A172 (cell line): ENCODE measurements at places on chromosomes 11 and 22.

- DNase-seq, result peak; percentile 58
These were observed 1.2 kb downstream of the MAJIN start for GRCh38 chr11:64970731-64971151.

GRCh38 chr11:7019500-7020182 is 505 bp downstream of the ZNF214 start:
- no peak for DNase-seq

- DNase-seq, result no peak
These were observed 5.8 kb downstream of the MS4A12 start for GRCh38 chr11:60498399-60498798.

DNA sequence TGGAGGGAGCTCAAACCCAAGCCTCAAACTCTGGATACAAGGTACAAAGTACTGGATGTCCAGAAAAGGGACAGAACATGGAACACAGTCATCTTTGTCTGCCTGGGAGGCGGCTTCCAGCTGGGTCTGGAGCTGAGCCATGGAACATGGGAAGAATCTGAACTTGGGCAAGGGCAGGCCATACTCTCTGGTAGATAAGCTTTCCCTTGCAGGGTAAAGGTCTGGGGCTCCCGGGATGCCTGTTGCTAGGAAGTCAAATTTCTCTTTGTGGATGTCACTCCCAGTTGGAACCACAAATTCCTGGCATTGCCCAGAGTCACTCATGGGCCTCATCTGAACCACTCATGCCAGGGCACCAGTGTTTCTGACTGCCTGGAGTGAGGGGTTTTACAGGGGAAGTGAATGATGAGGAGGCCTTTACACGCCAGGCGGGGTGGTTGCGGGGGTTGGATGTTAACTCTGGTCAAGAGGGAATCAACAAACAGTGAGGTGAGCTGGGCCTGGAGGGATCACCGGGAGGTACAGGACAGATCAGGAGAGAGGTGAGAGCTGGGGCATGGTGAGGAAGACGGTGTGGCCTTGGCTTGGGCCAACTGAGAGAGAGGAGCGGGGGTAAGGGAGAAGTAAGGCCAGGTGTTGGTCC is 5.7 kb downstream of the FTH1 start:
- peak; percentile 81 for DNase-seq

GRCh38 chr11:62054484-62055121 is 69.2 kb upstream of the INCENP start:
- peak; percentile 66 for DNase-seq

DNA sequence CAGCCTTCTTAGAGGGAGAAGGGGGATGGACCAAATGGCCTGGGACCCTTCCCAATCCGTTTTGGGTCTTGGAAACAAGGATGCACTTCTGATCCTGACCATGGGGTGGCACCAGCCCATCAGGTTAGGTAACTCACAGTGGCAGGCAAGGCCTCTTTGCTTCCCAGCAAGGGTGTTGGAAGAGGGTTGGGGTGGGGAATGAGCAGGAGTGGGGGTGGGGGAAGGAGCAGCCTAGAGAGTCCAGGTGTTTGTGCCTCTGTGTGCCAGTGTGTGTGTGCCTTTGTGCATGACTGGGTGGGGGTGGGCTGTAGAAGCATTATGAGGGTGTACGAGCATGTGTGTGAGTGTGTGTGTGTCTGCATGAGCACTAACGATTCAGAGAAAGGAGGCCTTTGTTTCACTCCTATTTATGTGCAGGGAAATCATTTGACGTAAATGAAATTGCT is 213.1 kb downstream of the INSC start:
- DNase-seq, result no peak

GRCh38 chr11:67437082-67437808 is at the start of gene PTPRCAP:
Gene PTPRCAP, minus strand, starts transcription at chr11:67437682. Its CDS starts 63 bp downstream, at chr11:67437619.
- no peak for DNase-seq

DNA sequence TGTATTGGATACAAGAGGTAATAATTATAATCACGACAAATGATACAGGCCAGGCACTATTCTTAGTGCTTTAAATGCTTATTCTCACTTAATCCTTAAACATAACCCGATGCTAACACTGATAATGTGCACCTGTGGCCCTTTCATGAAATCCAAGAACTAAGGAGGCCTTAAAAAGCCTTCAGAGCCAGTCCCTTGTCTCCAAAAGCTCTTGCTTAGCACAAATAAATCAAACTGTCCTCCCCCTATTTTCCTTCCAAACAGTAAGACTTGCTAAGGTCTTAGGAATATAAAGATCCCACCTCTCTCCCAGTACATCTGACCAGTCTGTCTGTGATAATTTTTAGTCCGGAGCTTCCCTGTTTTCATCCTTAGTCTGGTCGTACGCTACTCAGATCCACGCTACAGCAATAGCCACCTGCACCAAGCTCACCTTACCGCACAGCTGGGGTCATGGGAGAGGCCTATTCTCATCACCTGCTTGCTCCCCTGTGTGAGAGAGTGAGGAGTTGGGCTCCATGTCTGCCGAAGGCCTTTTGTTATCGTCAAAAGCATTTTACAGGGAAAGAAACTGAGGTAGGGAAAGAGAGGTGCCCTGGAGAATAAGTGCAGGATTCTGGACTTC is 16.9 kb downstream of the FXYD6 start:
- no peak for DNase-seq

DNA sequence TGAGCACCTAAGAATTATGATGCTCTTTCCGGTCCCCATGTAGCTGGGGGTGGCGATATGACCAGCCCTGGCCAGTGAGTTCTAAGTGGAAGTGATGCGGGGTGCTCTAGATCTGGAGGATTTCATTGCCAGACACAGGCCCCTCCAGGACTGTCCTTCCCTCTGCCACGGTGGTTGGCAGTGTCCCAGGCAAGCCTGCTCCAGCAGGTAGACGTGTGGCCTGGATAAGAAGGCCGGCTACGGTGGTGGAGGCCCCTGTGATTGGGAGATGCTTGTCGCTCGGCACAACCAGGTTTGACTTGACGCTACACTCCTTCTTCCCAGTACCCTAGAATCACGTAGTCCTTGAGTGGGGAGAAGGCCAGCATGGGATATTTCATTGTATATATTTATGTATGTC is 9.1 kb upstream of the ARHGAP8 start:
- DNase-seq, result no peak

DNA sequence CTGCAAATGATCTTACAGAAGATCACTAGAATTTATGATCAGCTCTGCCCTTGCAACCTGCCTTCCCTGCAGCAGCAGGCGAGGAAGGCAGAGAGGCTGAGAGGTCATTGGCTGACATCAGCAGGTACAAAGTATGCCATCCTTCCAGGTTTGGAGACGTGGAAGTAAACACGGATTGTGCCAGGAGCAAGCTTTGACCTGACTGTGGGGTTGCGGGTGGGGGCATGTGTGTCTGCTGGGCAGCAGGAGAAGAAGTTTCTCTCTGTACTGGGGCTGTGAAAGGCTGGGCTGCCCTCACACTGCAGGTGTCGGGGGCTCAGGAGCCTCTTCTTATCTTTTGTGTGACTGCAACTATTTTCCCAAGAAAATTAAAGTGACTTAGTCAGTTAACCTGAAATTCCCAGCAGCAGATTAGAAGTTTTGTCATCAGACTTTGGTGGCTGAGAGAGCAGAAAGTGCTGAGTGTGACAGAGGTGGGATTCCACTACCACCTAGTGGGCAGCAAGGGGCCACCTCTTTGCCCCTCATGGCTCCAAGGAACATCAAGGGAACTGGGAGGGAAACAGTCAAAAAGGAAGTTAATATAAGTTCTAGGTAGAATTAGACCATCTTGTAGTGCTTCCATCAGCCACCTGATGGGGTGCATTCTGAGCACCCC is 565.9 kb downstream of the ETS1 start:
- no peak for DNase-seq

DNA sequence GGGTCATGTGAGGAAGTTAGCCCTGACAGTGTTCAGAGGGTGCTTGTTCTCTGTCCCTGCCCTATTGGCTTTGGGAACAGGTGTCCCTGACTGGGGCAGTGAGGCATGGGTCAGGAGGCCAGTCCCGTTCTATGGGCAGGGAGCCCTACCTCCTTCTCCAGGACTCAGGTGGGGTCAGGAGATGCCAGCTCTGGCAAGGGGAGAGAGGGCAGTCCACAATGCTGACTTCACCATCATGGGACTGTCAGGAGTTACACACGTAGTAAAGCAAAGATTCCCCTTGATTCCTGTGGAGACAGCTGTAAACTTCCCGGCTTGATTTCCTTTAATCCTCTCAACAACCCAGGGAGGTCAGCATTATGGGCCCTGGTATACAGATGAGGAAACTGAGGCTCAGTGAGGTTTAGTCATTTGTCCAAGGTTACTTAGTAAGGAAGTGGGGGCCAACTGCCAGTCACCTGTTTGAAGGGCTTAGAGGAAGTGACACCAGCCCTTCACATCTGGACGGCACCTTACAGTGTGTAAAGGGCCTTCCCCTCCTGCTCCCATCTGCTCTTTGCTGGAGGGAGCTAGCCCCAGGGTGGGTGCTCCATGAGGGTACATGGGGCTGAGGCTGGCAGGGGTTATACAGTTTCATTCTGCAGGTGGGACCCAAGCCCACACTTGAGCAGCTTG is 11.9 kb downstream of the MICALL1 start:
- DNase-seq, result no peak
